Mucosa of descending colon (tissue), 3 donors: ENCODE measurements at places on chromosomes 5 and 9. TPM values are rescaled to one million over a fixed set of nuclear protein-coding genes. Genes with fewer than 3 reads are reported as not detected.

Gene SHROOM1
- 93.5 TPM for total RNA-seq

Gene RFK
- 55.6 TPM for total RNA-seq

Gene SOHLH1
- total RNA-seq, result not detected

Gene TOR2A
- 19.7 TPM for total RNA-seq

Gene TAF11L6
- total RNA-seq, result not detected

Gene CLPTM1L
- 97.6 TPM for total RNA-seq

Gene KIAA1958
- 7.4 TPM for total RNA-seq

Gene MRPL22
- 50.9 TPM for total RNA-seq

Gene TLN1
- total RNA-seq, result 189 TPM

Gene DRD1
- total RNA-seq, result not detected

Gene GAPT
- 0.17 TPM for total RNA-seq

Gene ZNG1E
- total RNA-seq, result 41.3 TPM

Gene PPP1R26
- total RNA-seq, result 24.5 TPM

Gene CBY3
- not detected for total RNA-seq

Gene EGFLAM
- total RNA-seq, result 2.1 TPM

Gene ANKRD34B
- total RNA-seq, result not detected

Gene SPIN1
- 51.5 TPM for total RNA-seq

Gene AK1
- 66.7 TPM for total RNA-seq

Gene FAM221B
- total RNA-seq, result 0.41 TPM

Gene ATOX1
- total RNA-seq, result 52.5 TPM

Gene ABO
- 25.6 TPM for total RNA-seq

Gene PHF24
- total RNA-seq, result 0.55 TPM

Gene OR13C3
- total RNA-seq, result not detected

Gene ABLIM3
- 4.1 TPM for total RNA-seq

Gene IL7R
- total RNA-seq, result 6.6 TPM

Gene PPIC
- total RNA-seq, result 49.7 TPM

Gene MAMDC2
- 3.5 TPM for total RNA-seq

Gene PCDHGB3
- total RNA-seq, result 2.0 TPM

Gene GPX8
- 1.9 TPM for total RNA-seq

Gene SLC46A2
- 0.16 TPM for total RNA-seq

Gene AMBP
- total RNA-seq, result 0.63 TPM
